Hematopoietic multipotent progenitor cell treated with erythropoietin and hydrocortisone succinate and interleukin-3 and kit ligand, for 4 days (in vitro differentiated cells): ENCODE measurements at places on chromosomes 2 and 18.

DNA sequence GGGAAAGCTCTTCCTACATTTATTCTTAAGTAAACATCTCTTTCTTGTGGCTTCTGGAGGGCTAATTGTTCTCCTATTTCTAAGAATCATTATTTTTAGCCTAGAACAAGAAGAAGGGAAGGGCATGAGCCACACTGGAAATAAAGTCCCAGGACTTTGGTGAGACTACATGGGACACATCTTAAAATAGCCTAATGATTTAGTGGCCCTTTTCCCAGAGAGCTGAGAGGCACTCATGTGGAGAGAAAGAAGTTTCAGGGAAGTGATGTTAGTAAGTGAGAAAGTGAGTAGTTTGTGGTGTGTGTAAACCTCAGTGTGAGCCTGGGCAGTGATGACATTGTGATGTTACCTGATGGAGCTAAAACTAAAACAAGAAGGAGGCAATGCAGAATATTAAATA is 14.6 kb downstream of the ITGA4 start:
- no peak for DNase-seq

DNA sequence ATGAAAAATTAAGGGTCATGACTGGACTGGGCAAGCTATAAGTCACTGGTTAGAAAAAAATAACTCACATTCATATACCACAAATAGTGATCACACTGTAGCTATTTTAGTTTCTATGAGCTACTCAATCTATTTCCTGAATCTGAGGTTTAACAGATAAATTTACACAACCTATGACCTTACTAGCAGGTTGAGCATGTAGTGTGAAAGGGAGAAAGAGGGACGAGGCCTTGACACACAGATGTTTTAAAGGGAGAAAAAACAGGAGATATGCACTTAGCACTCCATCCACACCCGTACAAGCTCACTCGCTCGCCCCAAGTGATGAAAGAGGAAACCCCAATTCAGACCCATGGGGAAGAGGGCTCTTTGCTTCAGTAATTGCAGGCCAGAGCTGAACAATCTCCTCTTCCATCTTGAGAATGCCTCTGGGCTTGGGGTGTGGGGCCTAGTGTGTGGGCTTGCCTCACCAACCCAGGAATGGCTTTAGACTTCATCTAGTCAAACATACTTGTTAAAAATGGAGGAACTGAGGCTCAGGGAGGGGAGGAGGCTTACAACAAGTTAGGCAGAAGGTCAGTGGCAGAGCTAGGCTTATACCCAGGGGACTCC is 10.7 kb downstream of the CYRIA start:
- peak; percentile 47 for DNase-seq

DNA sequence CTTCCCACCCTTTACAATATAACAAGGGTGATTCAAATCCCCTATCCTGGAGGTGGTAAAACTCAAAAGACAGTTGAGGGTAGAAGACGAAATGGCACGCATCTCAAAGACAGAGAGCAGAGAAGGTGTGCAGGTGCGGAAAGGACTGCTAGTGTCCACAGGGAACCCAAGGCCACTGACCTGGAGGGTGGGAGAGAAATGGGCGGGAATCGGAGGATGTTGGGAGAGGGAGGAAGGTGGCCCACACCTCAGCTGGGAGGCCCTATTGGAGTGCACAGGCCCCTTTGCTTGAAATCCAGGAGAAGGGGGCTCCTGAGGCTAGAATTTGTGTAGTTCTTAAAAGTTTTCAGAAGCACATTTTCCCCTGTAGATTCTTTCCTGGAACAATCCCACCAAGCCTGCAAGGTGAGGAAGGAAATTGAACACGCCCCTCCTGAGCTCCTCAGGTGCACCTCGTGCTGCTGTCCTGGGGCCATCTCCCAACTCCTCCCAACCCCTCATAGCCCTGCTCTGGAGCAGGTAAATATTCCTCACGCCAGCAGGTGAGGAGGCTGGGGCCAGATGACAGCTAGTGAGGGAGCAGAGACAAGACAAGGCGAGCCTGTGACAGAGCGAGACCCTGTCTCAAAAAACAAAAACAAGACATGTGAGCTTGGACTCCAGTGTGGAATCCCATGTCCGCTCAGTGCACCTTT is 99.3 kb downstream of the MCFD2 start:
- DNase-seq, result no peak

- DNase-seq, result no peak
Observed at GRCh38 chr18:57461652-57462269, 26.6 kb downstream of the ONECUT2 start.

- DNase-seq, result no peak
Observed at GRCh38 chr18:2535419-2535910, 35.8 kb downstream of the METTL4 start.

GRCh38 chr2:241894056-241894641 is 24.6 kb downstream of the RTP5 start:
- no peak for DNase-seq

- no peak for DNase-seq
Observed at GRCh38 chr2:222577341-222577740, 78.6 kb downstream of the FARSB start.

DNA sequence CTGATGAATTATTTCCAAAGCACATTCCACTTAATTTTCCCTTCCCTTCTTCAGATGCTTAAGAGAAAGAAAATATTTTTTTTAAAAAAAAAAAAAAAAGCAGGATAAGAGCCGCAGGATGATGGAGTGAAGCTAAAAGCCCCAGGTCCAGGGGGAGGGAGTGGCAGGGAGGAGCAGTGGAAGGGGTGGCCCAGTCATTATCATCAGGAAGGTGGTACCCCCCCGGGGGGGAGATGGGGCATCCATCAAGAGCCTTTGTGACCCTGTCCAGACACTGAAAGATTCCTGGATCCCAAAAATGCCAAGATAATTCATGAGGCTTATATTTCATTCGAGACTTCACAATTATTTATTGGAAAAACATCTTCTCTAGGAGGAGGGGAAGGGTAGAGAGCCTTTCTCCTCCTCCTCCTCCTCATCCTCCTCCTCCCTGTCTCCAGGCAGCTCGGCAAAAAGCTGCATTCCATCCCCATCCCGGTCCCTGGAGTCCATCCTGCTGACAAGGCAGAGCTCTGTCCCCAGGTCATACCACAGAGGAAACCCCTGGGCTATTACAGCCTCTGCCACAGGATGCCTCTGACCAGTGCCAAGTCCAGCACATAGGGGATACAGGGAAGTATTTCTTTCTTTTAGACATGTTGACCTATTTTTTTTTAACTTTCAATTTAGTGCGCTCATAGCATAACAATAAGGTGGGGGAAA is 125.3 kb downstream of the TWIST2 start:
- DNase-seq, result no peak

- DNase-seq, result no peak
Observed at GRCh38 chr2:132656266-132656975, 13.6 kb downstream of the LYPD1 start.

GRCh38 chr2:230324503-230324902 is 2.5 kb upstream of the SP140L start:
- no peak for DNase-seq

DNA sequence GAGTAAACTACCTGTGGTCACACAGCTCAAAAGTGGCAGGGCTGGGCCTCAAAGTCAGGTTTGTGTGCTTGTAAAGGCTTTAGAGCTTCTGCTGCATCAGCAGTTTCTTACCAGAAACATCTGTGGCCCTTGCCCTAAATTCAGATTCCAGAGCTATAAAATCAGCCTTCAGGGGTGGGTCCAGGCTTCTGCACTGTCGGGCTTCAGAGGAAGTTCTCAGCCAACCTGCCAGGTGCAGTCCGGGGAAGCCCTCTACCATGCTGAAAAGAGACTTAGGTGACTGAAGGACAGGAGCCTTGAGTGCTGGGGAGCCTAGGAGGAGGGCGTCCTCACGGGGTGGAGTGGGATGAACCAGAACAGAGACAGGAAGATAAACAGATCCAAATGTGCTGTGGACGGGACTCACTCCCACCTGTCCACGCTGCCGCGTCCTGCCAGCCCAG is 69.9 kb upstream of the HS6ST1 start:
- no peak for DNase-seq

GRCh38 chr2:127052771-127053691 is 53.9 kb downstream of the BIN1 start:
- DNase-seq, result no peak

- peak; percentile 23 for DNase-seq
Observed at GRCh38 chr18:37019157-37019827, 190.4 kb downstream of the KIAA1328 start.
